Foreskin melanocyte (primary cell): ENCODE measurements at places on chromosomes 6 and 20.

GRCh38 chr6:24831771-24832716 is 33.3 kb upstream of the ARMH2 start:
- no peak for DNase-seq

DNA sequence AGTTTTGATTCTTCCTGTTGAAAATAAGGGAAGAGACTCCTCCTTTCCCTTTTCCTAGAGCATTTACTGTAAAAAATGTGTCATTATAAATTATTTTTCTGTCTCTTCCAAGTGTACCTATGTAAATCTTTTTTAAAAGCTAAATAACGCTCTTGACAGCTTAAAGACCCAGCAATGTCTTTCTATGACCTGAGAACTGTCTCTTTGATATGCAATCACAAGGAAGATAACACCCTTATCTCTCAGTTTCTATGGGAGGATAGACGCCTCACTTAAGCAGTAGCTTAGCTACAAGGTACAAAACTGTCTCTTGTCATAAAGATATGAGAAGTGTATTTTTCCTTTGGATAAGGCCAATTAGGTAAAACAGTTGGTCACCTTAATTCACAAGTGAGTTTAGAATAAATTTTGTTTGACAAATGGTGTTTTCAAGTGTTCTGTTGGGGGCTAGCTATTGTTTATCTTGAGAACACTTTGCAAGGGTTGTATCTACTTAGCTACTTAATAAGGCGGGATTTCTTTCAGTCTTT is 980.6 kb upstream of the EYS start:
- DNase-seq: no peak

DNA sequence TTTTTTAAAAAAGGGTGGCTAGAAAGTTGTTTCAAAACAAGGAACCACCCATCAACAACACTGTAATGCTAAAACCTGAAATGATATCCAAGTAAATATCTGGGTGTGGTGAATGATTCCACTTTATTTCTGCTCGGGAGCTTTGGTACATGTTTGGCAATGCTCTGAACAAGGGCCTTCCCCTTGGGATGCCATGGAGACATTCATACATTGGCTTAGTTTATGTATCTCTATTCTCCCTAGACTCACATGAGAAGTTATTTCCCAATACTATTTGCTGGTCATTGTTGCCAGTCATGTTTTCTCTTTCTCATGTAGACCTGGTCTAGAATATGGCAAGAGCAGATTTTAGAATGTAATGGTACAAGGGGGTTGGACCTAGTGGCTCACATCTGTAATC is 22.9 kb downstream of the ADTRP start:
- DNase-seq: no peak

DNA sequence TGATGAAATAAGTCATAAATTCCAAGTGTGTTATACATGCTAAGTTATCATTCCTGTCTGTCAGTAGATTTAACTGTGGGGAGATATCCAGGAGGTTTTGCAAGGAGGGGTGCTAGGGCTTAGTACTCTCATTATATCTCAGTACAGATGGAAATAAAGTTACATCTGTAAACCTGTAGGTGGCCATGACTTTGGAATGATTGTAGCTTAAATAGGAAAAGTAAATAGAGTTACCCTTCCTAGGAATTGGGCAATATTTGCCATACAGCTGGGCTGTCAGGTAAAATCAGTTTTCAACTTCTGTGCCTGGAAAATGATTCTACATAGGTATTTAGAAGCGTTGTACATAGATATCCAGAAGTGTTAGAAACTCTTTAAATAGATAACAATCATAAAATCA is 19.8 kb upstream of the TGM3 start:
- no peak for DNase-seq

GRCh38 chr6:140816681-140817080 is 1316.0 kb upstream of the GJE1 start:
- no peak for DNase-seq

GRCh38 chr6:6880745-6881437 is 226.9 kb upstream of the RREB1 start:
- no peak for DNase-seq

GRCh38 chr6:134195985-134196384 is 121.9 kb downstream of the SGK1 start:
- DNase-seq: no peak

DNA sequence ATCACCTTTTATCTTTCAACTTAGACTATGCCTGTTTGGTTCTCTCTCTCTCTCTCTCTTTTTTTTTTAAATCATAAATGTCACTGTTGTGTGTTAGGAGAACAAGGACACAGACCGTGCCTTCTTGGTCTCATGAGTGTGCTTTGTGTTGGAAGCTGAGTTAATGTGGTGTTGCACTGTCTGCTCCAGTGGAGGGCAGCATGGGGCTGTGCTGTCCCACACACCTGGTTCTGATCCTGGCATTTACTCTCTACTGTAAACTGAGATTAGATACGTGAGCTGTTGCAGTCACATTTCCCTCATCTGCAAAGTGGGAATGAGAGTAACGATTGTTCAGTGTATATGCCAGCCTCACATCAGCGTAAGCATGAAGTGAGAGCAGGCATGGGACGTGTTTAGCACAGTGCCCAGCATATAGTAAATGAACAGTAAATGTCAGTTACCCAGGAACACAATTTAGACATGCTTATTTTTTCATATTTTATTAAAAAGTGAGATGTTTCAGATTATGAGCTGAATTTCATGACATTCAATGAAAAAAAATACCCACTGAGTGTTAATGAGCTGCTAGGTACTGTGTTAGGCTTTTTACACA is 161.1 kb downstream of the FARS2 start:
- DNase-seq: no peak

GRCh38 chr6:35297601-35298481 is at the start of gene DEF6:
DEF6 (plus strand) TSS chr6:35297818; CDS start chr6:35297857, 39 bp downstream.
- DNase-seq: no peak

GRCh38 chr6:122180132-122180531 is 219.3 kb upstream of the HSF2 start:
- DNase-seq: no peak

GRCh38 chr6:27321901-27322300 is 9.8 kb upstream of the POM121L2 start:
- DNase-seq: no peak

GRCh38 chr6:118297821-118298220 is 250.3 kb upstream of the PLN start:
- no peak for DNase-seq

DNA sequence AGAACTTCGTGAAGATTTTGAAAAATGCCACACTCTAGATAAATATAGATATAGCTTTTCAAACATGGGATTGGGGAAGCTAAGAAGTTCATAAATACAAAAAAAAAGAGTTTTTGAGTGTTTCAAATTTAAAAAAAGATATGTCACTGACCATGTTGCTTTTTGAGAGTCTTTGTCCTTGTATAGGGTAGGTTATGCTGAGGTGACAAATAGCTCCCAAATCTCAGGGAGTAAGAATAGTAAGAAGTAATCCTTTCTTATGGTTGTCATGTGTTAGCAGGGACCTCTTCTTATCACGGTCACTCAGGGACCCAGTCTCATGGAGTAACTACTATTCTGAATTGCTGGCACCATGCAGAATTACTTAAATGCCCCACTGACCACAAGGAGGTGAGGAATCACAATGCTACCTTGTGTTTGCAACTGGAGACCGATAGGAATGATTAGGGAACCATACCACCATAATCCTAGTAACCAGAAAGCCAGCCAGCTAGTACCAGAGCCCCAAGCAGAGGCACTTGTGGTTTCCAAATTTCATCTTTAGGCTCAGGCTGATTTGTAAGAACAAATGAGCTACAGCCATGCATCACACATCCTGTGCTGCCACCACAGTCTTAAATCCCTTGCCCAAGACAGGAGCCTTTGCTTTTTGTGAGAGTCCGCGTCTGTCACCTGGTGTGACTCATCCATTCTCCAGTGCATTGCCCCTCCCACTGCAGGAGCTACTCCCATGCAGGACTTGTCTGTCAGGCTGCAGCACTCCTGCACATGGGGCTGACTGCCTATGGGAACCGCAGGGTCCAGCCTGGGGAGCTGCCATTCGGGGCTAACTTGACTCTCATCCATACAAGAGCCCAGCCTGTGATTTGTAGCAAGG is 42.4 kb upstream of the ADGRF4 start:
- DNase-seq: no peak

DNA sequence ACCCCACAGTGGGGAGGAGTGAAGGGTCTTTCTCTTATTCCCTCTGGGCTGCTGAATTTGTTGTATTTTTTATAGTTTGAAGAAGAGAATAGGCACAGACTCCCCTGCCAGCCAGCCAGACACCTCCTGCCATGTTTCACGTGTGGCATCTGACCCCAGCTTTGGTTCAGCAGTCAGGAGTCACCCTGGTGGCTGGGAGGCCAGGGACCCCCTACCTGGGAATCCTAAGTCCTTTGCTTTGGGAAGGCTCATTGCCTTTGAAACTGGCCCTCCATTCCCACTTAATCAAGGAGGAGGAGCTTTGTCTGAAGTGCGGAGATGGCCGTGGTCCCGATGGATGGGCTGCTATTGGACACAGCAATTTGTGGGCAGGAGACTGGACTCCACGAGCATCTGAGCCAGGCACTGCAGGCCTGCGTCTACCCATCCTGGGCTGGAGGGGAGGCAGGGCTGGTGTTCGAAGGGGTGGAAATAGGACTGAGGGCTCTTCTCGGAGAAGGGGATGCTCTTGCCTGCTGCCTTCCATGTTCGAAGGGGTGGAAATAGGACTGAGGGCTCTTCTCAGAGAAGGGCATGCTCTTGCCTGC is 196.1 kb downstream of the DLL1 start:
- DNase-seq: no peak

DNA sequence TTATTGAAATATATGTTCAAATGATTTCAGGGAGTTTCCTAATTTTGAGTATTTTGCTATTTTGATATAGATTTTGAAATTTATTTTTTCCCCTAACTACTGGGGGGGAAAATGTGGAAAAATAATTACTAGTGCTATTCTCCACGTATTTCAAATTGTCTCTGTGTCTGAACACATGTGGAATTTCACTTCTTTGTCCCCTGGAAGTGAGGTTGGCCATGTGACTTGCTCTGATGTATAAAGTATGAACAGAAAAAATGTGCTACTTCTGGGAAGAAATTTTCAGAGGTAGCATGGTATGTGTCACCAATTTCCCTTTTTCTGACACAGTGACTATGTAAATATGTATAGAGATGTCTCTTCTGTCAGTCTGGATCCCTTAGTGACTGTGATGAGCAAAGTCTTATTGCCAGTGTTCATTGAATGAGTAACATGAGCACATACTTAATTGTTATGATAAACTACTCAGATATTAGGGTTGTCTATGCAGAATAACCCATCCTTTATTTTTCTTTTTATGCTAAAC is 215.4 kb upstream of the CCN2 start:
- DNase-seq: no peak

- peak; percentile 89 for DNase-seq
Observed at GRCh38 chr20:32792316-32792715, 27.4 kb upstream of the MAPRE1 start.

DNA sequence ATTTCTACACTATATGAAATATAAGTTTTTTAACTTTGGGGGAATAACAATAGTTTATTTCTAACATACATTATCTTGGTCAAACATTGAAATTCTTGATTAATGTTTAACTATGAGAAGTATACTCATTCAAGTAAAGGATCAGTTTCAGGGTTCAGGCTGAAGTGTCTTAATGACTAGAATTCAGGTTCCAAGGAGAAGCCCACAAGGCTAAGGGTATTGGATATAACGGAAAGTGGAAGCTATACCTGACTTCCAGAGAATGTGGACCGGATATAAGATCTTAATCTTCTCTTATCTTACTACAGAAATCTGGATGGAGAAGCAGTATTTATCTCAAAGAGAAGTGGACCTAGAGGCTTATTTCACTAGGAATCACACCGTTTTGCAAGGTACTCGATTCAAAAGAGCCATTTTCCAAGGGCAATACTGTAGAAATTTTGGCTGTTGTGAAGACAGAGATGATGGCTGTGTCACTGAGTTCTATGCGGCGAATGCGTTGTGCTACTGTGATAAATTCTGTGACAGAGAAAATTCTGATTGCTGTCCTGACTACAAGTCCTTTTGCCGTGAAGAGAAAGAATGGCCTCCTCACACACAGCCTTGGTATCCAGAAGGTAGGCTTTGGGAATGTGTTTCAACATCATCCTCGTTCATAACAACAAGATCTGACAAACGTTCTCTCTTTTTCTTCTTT is at the start of gene TINAG:
TSS of gene TINAG (plus strand) at position 153 of the 697 bp plus-strand sequence. CDS start at position 263, 110 bp downstream.
- no peak for DNase-seq

- DNase-seq: no peak
Observed at GRCh38 chr6:51396583-51396982, 577.9 kb downstream of the TFAP2B start.

- DNase-seq: no peak
Observed at GRCh38 chr6:39793516-39793915, 1.3 kb downstream of the DAAM2 start.

DNA sequence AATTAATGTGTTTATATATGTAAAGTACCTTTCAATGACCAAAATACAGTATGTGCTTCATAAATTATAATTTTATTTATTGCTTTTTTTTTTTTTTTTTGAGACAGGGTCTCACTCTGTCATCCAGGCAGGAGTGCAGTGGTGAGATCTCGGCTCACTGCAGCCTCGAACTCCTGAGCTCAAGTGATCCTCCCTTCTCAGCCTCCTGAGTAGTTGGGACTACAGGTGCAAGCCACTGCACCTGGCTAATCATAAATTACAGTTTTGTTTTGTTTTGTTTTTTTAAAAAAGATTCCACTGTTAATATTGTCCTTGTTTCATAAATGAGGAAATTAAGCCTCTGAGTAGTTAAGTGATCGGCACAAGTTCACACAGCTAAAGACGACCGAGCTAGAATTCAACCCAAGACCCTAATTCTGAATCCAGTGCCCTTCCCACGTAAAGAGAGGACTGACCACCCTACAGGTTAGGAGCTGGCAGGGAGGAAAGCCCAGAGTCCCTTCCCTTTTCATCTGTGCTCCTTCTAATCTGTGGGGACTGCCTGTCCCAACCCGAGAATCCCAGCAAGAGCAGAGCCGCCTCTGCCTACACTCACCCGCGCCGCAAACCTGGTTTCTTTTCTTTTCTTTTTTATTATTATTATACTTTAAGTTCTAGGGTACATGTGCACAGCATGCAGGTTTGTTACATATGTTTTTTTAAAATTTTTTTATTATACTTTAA is 8.5 kb upstream of the GDF5 start:
- DNase-seq: no peak

- no peak for DNase-seq
Observed at GRCh38 chr6:146868671-146869209, 270.0 kb downstream of the ADGB start.

DNA sequence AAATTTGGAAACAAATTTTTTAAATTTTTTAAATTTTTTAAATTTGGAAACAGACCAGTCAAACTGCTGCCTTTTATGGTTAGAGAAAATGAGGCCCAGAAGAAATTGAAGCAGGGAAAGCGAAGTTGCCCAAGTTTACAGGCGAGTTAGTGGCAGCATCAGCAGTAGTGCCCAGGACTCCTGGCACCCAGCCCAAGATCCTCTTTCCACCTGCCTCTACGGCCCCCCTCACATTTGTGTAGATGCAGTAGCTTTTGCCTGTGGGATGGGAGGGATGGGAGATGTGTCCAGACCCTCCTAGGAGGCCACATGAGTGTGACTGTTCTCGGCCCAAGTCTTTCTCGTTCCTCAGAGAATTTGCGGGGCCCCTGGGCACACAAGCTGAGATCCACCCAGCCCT is 49.8 kb downstream of the HNF4A start:
- no peak for DNase-seq

- no peak for DNase-seq
Observed at GRCh38 chr20:57695940-57696339, 13.9 kb downstream of the PMEPA1 start.
